Germinal center (tissue), 1 donor: ENCODE measurements at places on chromosomes 3 and 15.

DNA sequence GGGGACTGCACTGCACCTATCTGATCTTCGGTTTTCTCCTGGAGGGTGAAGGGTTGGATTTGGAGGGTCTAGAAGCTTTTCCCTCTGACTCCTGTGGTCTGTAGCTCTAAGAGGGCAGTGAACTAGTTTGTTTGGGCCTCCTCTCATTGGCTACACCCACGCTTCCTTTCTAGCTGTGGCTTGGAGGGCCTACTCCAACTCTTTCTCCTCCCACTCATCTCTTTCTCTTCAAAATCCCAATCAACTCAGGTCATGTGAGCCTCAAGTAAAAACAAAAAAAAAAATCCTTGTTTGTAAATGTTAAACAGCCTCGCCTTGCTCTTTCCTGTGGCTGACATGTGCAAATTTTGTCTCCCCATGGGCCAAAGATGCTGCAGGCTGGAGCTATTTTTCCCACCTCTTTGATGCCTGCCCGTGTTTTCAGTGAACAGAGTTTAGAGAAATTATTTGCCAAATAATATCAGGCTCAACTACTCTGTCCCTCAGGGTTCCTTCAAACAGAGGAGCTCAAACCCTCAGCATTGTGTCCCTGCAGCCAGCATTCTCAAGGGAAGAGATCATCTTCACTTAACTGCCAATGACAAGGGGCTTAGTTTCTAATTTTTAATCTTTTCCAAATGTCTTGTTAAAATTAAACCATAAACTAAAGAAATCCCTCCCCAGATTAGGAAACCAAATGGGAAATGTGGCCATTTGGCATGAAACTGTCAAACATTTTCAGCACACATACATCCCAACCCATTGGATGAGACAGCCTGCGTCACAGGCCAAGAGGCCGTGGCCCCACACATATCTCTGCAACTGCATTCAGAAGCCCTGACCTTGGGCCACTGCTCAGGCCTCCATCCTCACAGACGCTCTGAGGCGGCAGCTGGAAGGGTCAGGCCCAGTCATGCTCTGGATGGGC is 114.8 kb upstream of the THBS1 start:
- no peak for DNase-seq

- no peak for DNase-seq
These were observed 1.8 kb downstream of the PRR23E start for GRCh38 chr3:127194601-127195187.

DNA sequence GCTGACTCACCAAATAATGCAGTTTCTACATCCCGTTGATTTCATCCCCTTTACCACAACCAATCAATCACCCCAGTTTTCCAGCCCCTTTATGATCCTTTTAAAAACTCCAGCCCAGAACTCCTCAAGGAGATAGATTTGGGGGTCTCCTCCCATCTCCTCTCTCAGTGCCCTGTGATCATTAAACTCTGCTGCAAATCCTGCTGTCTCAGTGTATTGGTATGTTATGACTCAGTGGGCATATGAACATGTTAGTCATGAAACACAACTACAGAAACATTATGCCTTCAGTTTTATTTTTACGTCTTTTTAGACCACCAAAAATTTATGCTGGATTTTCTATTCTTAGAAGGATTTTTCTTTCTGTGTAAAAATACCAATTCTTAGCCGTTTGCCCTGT is 213.7 kb downstream of the DIPK2A start:
- no peak for DNase-seq

GRCh38 chr3:51379746-51380455 is 5.2 kb upstream of the MANF start:
- no peak for DNase-seq

GRCh38 chr15:68029959-68030358 is 24.2 kb upstream of the PIAS1 start:
- no peak for DNase-seq

DNA sequence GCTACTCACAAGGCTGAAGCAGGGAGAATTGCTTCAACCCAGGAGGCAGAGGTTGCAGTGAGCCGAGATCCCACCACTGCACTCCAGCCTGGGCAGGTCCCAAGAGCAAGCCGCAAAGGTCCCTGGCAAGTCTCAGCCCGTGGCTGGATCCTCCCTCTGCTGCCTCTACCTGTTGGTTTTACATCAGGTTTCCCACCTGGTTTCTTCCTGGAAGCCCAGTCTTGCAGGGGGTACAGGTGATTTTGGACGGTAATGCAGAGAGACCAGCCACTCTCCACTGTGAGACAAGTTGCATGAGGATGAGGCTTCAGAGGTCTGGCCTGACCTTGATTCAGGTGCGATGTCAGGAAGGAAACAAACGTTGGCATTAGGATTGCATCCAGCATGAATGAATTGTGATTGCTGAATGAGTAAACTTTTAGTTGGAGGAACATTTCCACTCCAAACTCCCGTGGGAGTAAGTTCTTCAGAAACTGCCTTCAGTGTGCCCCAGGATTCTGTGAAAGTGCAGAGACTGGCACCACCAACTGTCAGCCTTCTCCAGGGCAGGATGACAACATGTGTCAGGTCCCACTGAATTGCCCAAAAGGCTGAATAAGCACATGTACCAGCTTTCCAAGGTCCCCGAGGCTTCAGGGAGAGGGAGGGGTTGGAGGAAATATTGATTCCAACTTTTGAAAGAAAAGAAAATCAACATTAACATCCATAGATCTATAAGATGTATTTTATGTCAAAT is 189.4 kb downstream of the TJP1 start:
- DNase-seq, result no peak

DNA sequence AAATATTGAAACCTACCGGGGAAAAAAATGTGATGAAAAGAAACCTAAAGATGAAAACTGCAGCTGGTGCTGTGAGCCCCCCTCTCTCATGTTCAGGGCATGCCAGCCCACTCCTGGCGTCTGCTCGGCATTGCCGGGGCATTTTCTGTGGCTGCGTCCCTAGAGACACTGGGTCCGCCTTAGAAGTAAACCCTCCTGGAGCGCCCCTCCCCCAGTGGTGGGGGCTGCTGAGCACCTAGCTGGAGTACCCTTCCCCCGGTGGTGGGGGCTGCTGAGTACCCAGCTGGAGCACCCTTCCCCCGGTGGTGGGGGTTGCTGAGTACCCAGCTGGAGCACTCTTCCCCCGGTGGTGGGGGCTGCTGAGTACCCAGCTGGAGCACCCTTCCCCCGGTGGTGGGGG is 24.5 kb upstream of the GABRA5 start:
- DNase-seq, result no peak

- peak; percentile 73 for DNase-seq
These were observed 8.6 kb downstream of the TFRC start for GRCh38 chr3:196073255-196073753.

DNA sequence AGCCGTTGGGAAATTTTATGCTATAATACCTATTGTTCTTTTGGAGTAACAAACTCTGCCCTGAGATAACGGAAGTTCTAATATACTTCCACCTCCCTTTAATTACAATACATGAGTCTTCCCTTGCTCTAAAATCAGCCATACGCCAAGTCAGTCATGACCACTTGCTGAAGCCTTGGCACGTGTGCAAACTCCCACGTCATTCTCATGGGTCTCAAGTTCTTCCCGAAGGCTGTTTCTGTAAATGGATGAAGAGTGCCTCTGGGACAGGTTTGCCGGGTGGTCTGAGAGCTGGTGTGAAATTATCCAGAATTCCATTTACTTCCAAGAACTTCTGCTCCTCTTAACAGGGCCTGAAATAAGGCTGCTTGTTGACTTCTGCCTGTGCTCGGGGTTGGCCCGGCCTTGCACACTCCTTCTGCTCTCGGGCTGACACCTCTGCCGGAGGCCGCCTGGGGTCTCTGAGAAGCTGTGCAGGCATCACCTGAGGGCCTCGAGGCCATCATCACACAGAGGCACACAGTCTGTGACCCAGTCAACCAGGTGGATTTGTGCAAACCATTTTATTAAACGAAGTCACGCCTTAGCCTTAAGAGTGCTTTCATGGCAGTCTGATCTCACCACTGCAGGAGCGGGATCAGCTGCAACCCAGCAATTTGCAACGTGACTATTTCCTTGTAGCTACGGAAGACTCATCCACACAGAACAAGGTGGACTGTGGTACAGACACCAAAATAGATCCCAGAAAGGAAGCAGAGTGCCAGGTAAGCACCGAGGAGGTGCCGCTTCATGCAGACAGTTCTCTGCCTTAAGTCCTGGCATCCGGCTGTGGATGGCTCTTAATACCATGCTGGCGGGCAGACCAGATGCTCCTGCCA is 120.1 kb downstream of the ADAMTS17 start:
- no peak for DNase-seq

- no peak for DNase-seq
These were observed 36.2 kb upstream of the COL8A1 start for GRCh38 chr3:99602183-99602582.

- no peak for DNase-seq
These were observed 97.9 kb upstream of the CGNL1 start for GRCh38 chr15:57278439-57278838.

GRCh38 chr3:129558772-129559564 is 16.0 kb downstream of the H1-8 start:
- DNase-seq, result no peak

DNA sequence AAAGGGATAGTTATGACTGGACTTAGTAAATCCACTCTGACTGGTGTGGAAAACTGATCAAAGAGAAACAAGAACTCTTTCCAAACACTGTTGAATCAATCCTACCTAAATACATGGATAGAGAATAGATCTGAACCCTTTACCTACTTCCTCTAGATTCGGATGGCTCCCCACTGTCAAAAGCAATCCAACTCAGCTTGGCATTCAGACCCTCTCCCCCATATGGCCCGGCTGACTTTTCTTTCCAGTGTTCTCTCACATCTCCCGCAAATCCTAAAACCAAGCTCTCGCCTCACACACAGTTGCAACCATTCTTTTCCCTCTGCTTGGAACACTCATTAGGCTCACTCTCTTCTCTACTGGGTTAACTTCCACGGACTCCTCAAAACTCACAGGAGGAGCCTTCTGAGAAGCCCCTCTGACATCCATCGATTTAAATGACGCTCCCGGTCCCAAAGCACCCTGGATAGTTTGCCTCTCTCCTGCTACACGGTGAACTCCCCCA is 639 bp downstream of the SPICE1 start:
- peak; percentile 3 for DNase-seq

- DNase-seq, result no peak
These were observed 85.1 kb upstream of the TSEN2 start for GRCh38 chr3:12399226-12399625.

DNA sequence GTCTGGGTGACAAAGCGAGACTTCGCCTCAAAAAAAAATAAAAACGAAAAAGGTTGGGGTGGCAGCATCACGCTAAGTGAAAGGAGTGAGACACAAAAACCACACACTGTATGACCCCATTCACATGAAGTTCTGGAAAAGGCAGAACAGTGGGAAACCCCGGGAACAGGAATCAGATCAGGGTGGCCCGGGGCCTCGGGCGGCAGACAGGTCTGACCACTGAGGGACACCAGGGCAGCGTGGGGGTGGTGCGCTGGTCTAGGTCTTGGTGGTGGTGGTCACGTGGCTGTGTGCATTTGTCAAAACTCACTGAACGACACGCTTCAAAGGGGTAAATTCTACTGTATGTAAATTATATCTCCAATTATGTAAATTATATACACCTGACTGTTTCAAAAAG is 79.7 kb upstream of the PRR20G start:
- DNase-seq, result no peak

- no peak for DNase-seq
These were observed 30.2 kb downstream of the TTBK2 start for GRCh38 chr15:42890161-42890913.

- no peak for DNase-seq
These were observed 16.5 kb downstream of the RPN1 start for GRCh38 chr3:128634075-128634611.

DNA sequence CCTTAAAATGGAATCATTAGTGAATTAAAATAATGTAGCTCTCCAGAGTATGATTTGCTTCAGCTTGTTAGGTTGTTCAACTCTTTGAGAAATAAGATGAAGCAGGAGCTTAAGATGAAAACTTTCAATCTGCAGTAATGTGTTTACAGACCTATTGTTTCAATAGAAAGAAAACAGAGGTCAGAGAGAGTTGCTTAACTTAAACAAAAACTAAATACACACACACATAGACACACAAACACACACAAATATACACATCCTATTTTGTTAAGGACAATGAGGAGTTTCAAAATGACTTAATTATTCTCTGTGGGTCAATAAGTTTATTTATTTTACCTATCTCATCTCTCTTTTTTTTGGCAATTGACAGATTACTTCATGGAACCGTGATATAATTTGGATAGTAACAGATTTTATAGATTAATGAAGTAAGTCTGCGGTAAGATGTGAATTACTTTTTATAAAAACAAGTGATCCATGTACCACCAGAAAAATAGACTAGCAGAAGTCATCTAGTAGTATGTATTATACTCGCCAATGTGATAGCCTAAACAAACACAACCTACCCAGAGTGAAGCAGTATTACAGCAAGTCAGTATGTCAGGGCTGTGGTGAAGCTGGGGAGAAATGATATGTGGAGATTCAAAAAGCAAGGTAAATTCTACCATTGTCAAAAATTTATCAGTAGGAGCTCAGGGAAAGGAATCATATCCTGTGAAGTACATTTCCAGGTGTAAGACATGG is 76.7 kb upstream of the DCBLD2 start:
- no peak for DNase-seq

- peak; percentile 19 for DNase-seq
These were observed 65.4 kb downstream of the KCNH8 start for GRCh38 chr3:19213603-19214220.

DNA sequence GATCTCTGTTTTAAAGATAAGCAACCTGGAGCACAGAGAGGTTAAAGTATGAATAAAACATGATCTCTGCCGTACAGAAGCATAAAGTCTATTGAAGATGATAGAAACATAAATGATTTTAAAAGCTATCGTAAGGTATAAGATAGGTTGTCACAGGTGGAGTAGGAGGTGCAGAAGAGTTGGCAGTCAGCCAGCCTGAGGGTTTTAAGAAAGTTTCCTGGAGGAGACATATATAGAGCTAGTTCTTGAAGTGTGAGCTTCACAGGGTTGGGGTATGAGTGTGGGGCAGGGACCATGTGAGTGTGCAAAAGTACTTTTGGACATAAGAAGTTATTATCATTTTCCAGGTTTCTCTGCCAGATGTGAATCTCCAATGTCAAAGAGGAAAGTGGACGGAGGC is 3.9 kb upstream of the FGF12 start:
- no peak for DNase-seq

DNA sequence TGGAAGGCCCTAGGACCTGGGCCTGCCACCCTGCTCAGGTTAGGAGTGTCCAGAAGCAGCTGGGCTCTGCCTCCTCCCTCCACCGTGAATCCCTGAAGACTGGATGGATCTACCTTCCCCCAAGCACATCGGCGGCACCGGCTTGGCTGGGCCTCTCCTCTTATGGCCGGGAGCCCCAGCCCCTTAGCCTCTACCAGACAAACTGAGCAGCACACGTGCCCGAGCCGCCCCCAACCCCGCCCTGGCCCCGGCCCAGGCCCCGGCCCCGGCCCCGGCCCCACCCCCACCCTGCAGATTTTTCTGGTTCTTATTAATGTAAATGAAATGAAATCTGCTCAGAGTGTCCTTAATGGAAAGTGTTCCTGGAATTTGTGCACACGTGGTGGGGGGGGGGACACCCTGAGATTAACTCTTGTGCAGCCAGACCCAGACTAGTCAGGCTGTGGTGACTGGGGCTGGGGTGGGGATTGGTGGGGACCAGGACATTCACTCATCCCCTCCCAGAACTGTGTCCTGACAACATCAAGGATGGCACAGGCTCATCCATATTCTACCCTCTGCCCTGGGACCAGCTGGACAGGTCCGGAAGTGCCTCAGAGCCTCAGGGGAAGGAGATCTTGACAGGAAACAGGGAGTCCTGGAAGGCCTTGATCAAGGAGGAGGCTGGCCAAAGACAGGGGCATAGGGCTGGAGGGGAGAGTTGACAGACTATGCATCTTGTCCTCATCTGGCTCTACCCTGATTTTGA is 30.9 kb upstream of the SEMA3F start:
- DNase-seq, result no peak

GRCh38 chr3:158983216-158984099 is 181.6 kb downstream of the MFSD1 start:
- no peak for DNase-seq
